ENCODE measurements at places on chromosomes 12 and 14. TPM values are rescaled to one million over a fixed set of nuclear protein-coding genes. Genes with fewer than 3 reads are reported as not detected.

DNA sequence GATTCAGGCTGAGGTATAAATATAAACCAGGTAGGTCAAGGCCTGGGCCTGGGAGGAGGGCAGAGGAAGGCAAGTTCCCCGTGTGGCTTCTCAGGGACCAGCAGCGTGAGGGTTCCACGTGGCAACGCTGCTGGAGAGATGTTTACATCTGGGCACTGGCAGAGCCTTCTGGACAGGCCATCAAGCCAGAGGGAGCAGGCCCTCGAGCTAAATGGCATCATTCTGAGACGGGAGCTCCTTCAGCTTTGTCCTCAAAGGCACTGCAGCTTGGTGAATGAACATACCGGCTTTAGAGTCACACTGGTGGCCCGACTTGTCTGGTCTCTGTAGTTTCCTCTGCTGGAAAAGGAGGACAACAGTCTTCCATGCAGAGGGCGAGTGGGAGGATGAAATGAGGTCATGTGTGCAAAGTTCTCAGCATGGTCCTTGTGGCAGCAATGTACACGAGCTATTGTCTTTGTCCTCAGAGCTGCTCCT lies 231.3 kb downstream of the ZFP36L1 start:
- peaks cover 41% of the 10 kb centered on the region for H3K4me1 ChIP-seq
- no peak for DNase-seq
- no peaks in the 10 kb centered on the region for H3K36me3 ChIP-seq
- no peak overlapping the region for H3K4me3 ChIP-seq

DNA sequence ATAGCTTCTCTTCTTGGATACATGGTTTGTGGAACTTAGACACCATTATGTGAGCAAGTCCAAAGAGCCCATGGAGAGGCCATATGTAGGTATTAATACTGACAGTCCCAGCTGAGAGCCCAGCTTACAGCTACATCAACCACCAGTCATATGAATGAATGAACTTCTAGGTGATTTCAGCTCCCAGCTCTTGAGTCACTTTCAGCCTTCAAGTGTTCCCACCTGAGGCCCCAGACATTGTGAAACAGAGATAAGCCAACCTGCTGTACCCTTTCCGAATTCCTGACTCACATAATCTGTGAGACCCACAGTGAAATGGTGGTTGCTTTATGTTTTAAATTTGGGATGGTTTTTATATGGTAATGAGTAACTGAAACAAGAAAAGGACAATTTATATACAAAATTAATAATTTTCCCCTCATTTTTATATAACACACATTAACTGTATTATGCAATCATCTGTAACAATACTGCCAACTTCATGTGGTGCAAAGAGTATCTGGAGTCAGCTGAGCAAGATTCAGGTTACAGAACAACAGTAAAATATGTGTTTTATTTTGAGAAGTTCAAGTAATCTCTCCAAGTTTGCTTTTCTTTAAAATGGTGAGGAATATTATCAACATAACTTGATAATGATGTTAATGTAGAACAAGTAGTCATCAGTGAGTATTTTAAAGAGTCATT lies 27.7 kb upstream of the FBXO33 start:
- H3K27ac ChIP-seq: no peak overlapping the region
- DNase-seq: no peak
- no peaks in the 10 kb centered on the region for H3K36me3 ChIP-seq
- H3K4me3 ChIP-seq: no peak overlapping the region

DNA sequence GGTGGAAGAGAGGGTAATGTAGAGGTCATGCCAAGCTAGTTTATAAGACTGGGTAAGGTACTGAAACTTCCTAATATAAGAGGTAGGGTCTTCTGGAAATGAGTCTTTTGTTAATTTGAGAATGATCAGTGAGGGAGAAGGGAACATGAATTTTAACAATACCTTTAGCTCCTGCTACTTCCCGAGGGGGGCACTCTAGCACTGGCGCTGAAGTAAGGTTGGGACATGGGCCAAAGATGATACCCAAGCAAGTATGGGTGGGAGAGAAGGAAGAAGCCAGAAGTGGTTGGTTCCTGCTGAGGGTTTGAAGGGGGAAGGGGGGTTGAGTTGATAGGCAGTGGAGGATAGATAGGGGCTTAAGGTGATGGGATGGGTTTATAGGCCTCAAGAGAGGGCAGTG lies 32.3 kb upstream of the RNASE1 start:
- H3K4me1 ChIP-seq: no peaks in the 10 kb centered on the region
- no peaks in the 10 kb centered on the region for H3K27me3 ChIP-seq
- no peaks in the 10 kb centered on the region for H3K36me3 ChIP-seq
- H3K27ac ChIP-seq: no peak overlapping the region
- H3K4me3 ChIP-seq: no peak overlapping the region
- DNase-seq: no peak

GRCh38 chr14:92729634-92730358 lies 18.6 kb downstream of the LGMN start:
- peaks cover 22% of the 10 kb centered on the region for H3K36me3 ChIP-seq
- peaks cover 20% of the 10 kb centered on the region for H3K4me1 ChIP-seq
- H3K4me3 ChIP-seq: peak overlapping the region; percentile 5
- H3K27me3 ChIP-seq: peaks cover 5% of the 10 kb centered on the region
- peak overlapping the region; percentile 24 for H3K27ac ChIP-seq

GRCh38 chr12:23204933-23205778 lies 580.2 kb downstream of the ETNK1 start:
- no peak overlapping the region for H3K27ac ChIP-seq
- no peaks in the 10 kb centered on the region for H3K4me1 ChIP-seq
- DNase-seq: no peak
- peaks cover 5% of the 10 kb centered on the region for H3K27me3 ChIP-seq
- H3K36me3 ChIP-seq: no peaks in the 10 kb centered on the region

DNA sequence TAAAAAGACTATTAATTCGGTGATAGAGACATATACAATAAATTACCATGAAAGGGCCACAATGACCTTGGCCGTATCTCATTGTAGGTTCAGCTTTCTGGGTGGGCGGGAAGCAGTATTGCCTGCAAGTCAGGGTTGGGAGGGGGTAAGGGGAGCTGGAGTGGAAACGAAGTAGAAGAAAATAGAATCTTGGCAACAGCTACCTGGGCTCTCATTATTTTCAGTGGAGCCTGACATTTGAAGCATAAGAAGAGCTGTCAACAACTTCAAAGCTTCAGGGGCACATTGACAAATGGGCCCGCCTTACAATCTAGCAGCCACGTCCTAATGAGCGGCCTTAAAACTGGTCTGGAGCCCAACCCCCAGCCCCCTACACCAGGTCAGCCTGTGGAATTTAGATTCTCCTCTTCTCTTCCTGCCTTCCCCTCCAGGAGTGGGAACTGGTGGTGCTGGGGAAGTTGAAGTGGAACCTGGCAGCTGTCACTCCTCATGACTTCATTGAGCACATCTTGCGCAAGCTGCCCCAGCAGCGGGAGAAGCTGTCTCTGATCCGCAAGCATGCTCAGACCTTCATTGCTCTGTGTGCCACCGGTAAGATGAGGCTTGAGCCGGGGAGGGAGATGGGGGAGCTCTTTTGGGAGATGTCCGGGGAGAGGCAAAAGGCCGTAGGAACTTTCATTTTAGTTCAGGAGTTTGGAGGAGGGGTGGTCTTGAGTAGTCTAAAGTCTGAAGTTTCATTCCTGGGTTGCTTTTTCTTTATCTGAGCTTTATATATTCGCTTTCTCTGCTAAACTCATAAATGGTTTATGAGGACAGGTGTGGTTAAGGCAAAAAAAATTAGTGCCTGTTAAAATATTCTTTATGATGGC lies 5.0 kb downstream of the CCND2 start:
- peak overlapping the region; percentile 95 for H3K4me3 ChIP-seq
- peaks cover 96% of the 10 kb centered on the region for H3K36me3 ChIP-seq
- peaks cover 72% of the 10 kb centered on the region for H3K4me1 ChIP-seq
- H3K27me3 ChIP-seq: no peaks in the 10 kb centered on the region
- peak overlapping the region; percentile 73 for H3K27ac ChIP-seq

DNA sequence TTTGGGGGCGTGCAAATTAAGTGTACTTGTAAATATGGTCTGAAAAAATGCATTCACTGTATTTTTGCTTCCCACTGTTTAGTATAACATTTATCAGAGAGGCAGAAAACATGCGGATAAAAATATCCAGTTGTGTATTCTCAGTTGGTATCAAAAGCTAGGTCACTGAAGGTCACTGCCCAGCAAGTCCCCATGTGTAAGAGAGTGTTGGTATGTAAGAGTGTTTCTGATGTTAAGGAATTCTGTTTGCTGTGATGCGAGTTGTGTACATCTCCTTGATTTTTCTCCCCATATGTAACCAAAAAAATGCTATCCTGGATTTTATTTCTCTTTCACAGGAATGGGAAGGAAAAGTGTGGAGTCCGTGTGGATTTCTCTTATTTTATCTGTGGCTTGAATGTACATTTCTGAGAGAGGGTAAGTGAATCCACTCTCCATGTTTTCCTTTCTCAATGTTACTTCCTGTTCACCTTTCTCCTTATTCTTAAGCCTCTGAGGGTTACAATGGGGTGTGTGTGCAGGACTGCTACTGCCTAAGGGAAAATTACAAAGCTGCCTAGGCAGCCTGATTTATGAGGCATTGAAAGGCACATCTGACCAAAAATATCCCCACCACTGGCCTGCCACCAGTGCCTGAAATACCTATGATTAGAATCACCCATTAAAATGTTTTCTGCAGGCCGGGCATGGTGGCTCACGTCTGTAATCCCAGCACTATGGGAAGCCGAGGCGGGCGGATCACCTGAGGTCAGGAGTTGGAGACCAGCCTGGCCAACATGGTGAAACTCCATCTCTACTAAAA lies 97.9 kb upstream of the USP44 start:
- no peak overlapping the region for H3K27ac ChIP-seq
- peaks cover under 1% of the 10 kb centered on the region for H3K4me1 ChIP-seq
- H3K27me3 ChIP-seq: peaks cover under 1% of the 10 kb centered on the region
- no peak overlapping the region for H3K4me3 ChIP-seq
- no peak for DNase-seq
- no peaks in the 10 kb centered on the region for H3K36me3 ChIP-seq

- no peaks in the 10 kb centered on the region for H3K27me3 ChIP-seq
- peak overlapping the region; percentile 96 for H3K4me3 ChIP-seq
- H3K36me3 ChIP-seq: peaks cover 41% of the 10 kb centered on the region
Measured at GRCh38 chr12:53005215-53005985, 856 bp upstream of the EIF4B start.

- H3K4me1 ChIP-seq: no peaks in the 10 kb centered on the region
- H3K4me3 ChIP-seq: no peak overlapping the region
- H3K27ac ChIP-seq: no peak overlapping the region
- H3K27me3 ChIP-seq: peaks cover 2% of the 10 kb centered on the region
- no peaks in the 10 kb centered on the region for H3K36me3 ChIP-seq
Measured at GRCh38 chr14:87767567-87767901, 225.4 kb downstream of the GALC start.

- no peaks in the 10 kb centered on the region for H3K27me3 ChIP-seq
- no peak overlapping the region for H3K27ac ChIP-seq
- peaks cover 2% of the 10 kb centered on the region for H3K4me1 ChIP-seq
- H3K4me3 ChIP-seq: no peak overlapping the region
Measured at GRCh38 chr12:49511410-49511809, 27.4 kb upstream of the KCNH3 start.

- H3K27ac ChIP-seq: no peak overlapping the region
- H3K36me3 ChIP-seq: no peaks in the 10 kb centered on the region
- DNase-seq: no peak
- H3K4me1 ChIP-seq: peaks cover 54% of the 10 kb centered on the region
- no peak overlapping the region for H3K4me3 ChIP-seq
- H3K27me3 ChIP-seq: no peaks in the 10 kb centered on the region
Measured at GRCh38 chr14:105072892-105073719, 7.9 kb upstream of the GPR132 start.

- no peaks in the 10 kb centered on the region for H3K4me1 ChIP-seq
- no peak overlapping the region for H3K27ac ChIP-seq
- DNase-seq: no peak
- no peak overlapping the region for H3K4me3 ChIP-seq
Measured at GRCh38 chr12:99271071-99271470, 376.5 kb upstream of the GARIN6 start.

GRCh38 chr12:108120863-108121165 lies 8.3 kb upstream of the WSCD2 start:
- H3K27me3 ChIP-seq: peaks cover 26% of the 10 kb centered on the region
- no peaks in the 10 kb centered on the region for H3K36me3 ChIP-seq
- DNase-seq: no peak

DNA sequence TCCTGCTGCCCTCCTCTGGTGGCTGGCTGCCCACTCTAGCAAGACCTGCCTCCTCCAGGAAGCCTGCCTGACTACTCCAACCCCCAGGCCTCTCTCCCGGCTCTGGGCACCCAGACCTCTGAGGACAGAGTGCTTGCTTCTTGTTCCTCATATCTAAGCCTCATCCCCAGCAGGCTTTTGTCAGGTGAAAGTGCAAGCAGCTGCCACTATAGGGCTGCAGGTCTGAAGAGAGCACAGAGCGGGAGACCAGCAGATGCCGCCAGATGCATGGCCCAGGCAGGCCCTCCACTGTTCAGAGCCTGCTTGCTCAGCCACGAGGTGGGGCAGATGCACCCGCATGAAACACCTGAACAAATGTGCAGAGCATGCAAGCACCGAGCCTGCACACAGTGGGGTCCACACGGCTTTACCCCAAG lies 73.0 kb downstream of the SERPINA3 start:
- H3K27ac ChIP-seq: no peak overlapping the region
- no peaks in the 10 kb centered on the region for H3K36me3 ChIP-seq
- peaks cover 6% of the 10 kb centered on the region for H3K27me3 ChIP-seq

DNA sequence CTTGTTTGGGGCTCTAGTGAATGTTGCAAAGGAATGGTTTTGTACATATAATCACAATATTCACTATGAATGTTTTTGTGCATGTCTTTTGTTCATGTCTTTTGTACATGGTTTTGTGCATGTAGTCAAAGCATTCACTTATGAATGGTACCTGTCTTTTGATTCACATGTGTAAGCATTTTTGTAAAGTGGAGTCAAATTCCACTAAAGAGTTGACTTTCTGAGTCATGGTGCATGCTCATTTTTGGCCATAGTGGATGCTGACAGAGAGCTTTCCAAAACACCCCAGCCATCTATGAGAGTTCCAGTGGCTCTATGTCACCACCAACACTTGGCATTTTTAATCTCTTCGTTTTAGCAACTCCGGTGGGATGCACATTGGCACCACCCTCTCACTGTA lies 1185.9 kb upstream of the TMEM132C start:
- DNase-seq: no peak
- H3K27ac ChIP-seq: no peak overlapping the region
- H3K27me3 ChIP-seq: peaks cover 6% of the 10 kb centered on the region
- peaks cover 8% of the 10 kb centered on the region for H3K4me1 ChIP-seq
- H3K36me3 ChIP-seq: no peaks in the 10 kb centered on the region
- no peak overlapping the region for H3K4me3 ChIP-seq

- no peaks in the 10 kb centered on the region for H3K4me1 ChIP-seq
- no peak overlapping the region for H3K27ac ChIP-seq
- no peaks in the 10 kb centered on the region for H3K36me3 ChIP-seq
- peak; percentile 13 for DNase-seq
- H3K27me3 ChIP-seq: peaks cover 8% of the 10 kb centered on the region
Measured at GRCh38 chr14:104967386-104968152, 10.6 kb downstream of the AHNAK2 start.

Gene LMNTD1
- total RNA-seq: not detected

Gene DLGAP5
- total RNA-seq: 97.4 TPM

Gene NUDT4
- total RNA-seq: 58.7 TPM

Measured in activated CD4-positive, alpha-beta T cell treated with anti-CD3 and anti-CD28 coated beads for 36 hours (primary cell).